ENCODE measurements at places on chromosomes 6 and 20.

- no peak for DNase-seq
Measured at GRCh38 chr20:61796738-61797137, 268.9 kb downstream of the TAF4 start.

DNA sequence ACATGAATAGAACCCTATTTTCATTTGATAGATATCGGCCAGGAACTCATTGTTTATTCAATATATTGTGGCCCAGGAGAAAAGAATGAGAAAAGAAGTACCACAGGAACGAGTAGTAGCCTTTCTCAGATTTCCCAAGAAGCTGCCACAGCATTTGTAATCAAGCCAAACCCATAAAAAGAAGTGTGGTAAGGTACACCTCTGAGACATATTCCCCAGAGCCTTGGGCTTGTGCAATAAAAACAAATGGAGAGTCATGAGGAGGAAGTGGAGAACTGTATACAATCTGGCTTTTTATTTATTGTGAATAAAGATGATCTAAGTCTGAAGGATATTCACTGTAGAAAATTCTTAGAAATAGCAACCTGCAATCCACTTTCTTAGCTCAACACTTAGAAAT lies 36.7 kb downstream of the KIF6 start:
- DNase-seq, result no peak

DNA sequence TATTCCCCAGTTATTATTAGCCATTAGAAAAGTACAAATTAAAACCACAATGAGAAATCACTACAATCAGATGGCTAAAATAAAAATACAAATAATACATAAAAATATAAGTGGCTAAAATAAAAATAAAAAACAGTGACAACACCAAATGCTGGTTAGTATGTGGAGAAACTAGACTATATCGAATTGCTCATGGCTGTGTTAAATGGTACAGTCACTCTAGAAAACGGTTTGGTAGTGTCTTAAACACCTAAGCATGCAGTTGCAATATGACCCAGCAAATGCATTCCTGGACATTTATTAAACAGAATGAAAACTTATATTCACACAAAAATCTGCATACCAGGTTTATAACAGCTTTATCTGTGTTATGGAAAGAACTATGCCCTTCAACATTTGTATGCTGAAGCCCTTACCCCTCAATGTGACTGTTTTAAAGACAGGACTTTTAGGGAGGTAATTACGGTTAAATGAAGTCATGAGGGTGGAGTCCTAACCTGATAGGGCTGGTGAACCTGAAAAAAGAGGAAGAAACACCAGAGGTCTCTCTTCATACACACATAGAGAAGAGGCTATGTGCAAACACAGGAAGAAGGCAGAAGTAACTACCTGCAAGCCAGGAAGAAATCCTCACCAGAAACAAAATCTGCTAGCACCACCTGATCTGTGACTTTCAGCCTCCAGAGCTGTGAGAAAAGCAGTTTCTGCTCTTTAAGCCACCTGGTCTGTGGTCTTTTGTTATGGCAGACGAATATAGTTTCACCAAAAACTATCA lies 84.9 kb downstream of the ASCC3 start:
- no peak for DNase-seq

- DNase-seq, result no peak
Measured at GRCh38 chr20:33148040-33148439, 19.9 kb upstream of the BPIFA2 start.

- no peak for DNase-seq
Measured at GRCh38 chr6:113203715-113204110, 653.4 kb upstream of the MARCKS start.

- no peak for DNase-seq
Measured at GRCh38 chr20:5973172-5973571, 22.7 kb downstream of the MCM8 start.

DNA sequence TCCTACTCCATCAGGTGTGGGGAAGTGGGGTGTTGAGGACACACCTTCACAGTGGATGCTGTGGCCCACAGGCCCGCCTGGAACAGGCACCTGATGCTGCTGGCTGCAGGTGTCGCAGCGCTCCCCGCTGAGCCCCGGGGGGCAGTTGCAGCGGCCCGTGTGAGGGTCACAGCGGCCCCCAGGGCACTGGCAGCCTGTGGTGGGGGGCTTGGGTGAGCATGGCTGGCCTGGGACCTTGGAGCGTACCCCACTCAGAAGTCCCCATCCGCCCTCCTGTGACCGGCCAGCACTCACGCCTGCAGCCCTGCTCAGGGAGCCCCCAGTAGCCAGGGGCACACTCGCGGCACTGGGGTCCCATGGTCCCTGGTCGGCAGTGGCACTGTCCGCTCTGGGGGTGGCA lies 19.2 kb downstream of the ADRM1 start:
- DNase-seq, result no peak

DNA sequence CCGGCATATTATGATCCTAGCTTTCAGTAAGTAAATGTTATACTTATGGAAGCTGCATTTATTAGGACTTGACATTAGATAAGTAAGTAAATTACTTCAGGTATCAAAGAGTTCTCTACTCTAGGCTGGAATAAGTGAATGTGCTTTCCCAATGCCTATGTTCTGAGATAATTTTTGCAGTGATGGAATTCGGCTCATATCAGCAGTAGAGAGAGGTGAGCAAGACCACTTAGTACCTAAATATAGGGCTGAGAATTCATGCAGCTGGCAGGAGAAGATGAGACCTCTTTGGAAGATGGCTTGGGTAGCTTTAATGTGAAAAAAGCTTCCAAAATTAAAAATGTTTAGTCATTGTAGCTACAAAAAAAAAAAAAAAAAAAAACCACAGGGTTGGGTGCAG lies 13.3 kb upstream of the BEND3 start:
- DNase-seq, result no peak

DNA sequence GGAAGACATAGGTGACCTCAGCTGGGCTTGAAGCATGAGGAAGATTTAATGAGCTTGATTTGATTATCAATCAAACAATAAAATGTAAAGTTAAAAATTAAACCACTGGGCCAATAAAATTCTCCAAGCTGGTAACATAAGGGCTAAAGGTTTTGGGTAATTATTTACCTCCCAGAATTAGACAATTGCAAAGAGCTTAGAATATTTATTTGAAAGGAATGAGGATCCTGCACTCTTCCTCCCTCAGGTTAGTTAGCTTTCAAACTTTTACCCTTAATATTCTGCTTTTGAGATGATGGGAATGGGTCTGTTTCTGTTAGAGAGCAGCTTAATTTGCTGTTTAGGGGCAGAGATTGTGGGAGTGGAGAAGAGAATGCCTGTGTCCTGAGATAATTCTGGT lies at the start of gene SLC17A4:
Gene SLC17A4, plus strand, starts transcription at position 208 of the 400 bp plus-strand sequence. CDS start 7,221 bp downstream, outside the sequence.
- DNase-seq, result no peak

DNA sequence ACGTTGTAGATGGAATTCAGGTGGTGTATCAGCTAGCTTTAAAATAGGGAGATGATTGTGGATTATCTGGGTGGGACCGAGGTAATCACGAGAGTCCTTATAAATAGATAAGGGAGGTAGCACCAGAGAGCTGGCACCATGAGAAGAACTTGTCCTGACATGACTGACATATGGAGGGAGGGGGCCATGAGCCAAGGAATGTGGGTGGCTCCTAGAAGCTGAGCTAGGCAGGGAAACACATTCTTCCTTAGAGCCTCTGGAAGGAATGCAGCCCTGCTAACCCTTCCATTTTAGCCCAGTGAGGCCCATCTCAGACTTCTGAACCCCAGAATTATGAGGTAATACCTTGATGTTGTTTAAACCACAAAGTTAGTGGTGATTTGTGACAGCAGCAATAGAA lies 321.1 kb upstream of the SULF2 start:
- no peak for DNase-seq

GRCh38 chr6:152099446-152100182 lies 292.1 kb downstream of the ESR1 start:
- DNase-seq, result no peak

DNA sequence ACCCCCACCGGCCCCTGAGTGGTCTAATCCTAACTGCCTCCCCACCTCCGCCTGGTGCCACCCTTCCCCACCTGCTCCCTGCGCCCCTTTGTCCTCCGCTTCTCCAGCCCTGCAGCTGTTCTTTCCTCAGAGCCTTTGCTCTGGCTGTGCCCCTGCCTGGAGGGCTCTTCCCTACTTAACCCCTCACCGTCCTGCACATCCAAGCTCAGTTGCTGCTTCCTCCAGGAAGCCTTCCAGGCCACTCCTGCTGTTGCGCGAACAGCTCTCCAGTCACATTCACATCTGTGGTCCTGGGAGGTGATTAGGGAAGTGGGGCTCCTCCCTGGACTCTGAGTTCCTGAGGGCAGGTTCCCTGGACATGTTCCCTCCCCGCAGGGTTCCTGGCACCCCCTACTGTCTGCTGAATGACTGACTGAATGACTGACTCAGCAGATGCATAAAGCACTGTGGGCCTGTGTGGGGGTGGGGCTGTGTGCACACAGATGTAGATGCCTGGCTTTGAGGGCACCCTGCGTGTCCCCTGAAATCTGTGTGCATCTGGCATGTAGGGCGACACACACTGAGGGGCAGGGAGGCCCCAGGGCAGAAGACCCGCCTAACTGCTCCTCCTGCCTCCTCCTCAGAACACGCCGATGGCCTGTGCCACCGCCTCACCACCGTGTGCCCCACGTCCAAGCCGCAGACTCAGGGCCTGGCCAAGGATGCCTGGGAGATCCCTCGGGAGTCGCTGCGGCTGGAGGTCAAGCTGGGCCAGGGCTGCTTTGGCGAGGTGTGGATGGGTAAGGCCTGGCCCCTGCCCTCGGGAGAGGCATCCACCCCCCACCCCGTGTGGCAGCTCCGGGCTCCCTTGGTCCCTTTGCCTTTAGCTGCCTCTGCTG lies 51.4 kb downstream of the SRC start:
- DNase-seq, result no peak

GRCh38 chr6:87925373-87926060 lies 122.1 kb upstream of the SPACA1 start:
- DNase-seq, result peak; percentile 32

DNA sequence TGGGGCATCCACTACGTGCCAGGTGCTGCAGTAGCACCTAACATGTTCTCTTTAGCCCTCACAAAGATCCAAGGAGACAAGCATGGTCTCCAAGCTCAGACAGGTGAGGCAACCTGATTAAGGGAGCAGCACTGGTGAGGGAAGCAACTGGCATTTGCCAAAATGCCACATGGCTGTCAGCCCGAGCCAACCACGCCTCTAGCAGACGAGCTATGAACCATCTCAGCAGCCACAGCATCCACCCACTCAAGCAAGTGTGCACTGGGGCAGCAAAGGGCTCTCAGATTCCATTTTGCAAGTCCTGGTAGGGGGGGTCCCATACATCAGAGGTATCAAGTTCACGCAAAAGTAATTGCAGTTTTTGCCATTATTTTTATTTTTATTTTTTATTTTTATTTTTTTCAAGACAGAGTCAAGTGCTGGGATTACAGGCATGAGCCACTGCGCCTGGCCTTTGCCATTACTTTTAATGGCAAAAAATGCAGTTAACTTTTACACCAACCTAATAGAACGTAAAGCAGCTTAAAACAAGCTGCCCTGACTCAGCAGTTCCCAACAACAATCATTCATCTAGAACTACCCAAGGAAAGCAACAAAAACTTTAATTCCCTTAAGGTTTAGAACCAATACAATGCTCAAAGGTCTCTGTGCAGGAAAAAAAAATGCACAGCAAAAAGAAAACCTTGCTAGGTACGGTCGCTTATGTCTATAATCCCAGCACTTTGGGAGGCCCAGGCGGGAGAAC lies 36.3 kb upstream of the SPDEF start:
- DNase-seq, result no peak

- no peak for DNase-seq
Measured at GRCh38 chr6:35019171-35019570, 122.0 kb downstream of the TCP11 start.

- peak; percentile 19 for DNase-seq
Measured at GRCh38 chr6:26087284-26088115, at the start of gene HFE. HFE (plus strand) TSS chr6:26087429; CDS start chr6:26087441, 12 bp downstream.

DNA sequence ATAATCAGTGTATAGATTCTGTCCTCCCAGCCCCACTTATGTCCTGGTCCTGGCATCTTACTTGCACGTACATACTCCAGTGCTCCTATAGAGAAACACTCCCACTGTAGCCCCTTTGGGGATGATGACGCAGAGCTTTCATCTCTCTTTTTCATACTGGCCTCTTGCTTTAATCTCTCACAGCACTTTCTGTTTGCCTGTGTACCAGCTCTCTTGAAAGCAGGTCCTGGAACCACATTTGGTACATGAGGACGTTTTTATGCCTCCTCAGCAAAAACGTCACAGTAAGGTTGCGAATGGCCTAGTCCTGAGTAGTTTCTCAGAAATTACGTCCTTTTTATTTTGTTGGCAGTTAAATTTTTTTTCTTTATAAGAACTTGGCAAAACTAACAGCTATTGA lies 10.8 kb downstream of the L3MBTL3 start:
- peak; percentile 32 for DNase-seq

DNA sequence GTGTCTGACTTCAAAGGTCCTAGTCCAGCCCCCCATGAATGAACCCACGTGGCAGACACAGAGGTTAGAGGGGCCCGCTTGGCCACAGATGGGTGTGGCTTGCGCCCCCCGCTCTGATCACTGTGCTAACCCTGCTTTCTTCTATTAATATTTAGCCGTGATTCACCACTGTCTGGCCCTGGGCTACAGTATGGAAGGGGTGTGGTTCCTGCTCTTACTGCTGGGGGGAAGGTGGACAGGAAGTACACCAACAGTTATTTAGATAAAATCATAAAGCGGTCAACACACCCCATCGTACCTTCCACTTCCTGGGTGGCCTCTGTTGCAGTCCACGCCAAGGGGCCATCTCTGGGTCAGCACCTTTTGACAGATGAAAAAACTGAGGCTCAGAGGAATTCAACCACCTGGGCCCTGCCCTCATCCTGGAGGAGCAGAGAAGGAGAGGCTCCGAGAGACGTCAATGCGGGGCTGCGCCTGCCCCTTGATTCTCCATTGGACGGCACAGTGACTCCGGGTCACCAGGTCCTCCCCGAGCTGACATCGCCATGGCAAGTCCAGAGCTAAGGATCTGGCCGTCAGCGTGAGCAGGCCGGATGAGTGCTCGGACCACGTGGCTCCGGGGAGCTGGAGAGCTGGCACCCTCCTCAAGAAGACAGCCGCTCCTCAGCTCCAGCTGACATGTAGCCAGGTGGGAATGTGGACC lies 206.3 kb downstream of the PREX1 start:
- DNase-seq, result no peak

GRCh38 chr6:11092668-11093375 lies 812 bp upstream of the SMIM13 start:
- peak; percentile 56 for DNase-seq

DNA sequence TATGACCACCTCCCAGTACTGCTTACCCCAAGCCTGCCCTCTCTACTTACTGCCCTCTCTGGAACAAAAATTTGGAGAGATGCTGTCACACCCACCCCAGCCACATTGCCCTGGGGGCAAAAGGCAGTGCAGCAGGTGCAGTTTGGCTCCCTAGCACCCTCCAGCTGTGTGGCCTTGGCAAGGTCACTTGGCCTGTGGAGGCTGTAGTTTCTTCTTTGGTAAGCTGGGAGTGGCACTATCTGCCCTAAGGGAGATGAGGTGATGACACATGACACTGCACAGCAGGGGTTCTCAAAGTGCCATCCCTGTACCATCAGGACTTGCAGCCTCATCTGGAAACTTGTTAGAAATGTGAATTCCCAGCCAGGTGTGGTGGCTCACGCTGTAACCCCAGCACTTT lies 44.8 kb downstream of the TAF8 start:
- DNase-seq, result no peak

DNA sequence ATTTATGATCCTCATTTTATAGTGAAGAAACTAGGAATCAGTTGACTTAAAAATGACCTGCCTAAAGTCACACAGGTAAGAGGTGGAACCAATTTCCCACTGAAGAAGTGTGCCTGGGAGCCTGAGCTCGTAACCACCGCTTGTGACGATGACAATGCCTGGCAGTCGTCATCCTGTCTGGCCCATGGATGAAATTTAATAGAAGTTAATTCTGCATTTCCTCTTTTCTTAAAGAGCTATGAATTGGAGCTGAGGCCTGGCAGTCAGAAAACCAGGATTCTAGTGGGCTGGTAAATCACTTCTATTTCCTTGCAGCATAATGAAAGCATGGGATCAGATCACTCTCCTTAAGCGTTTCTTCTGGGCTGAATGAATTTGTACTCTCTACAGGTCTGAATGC lies 200.0 kb upstream of the SGK1 start:
- DNase-seq, result no peak
